Mesothelial cell of epicardium (in vitro differentiated cells): ENCODE measurements at places on chromosomes 7 and 10. TPM values are rescaled to one million over a fixed set of nuclear protein-coding genes. Genes with fewer than 3 reads are reported as not detected.

The CCNJ gene
- 24.9 to 26.4 TPM (median 25.1 TPM) in 3 replicates for total RNA-seq

The GBX1 gene
- 0.20 TPM in 1 of 3 replicates, not detected in the others for total RNA-seq

The CNPY1 gene
- not detected in 3 replicates for total RNA-seq

The AEBP1 gene
- total RNA-seq = 94.3 to 96.8 TPM (median 95.2 TPM) in 3 replicates

The TMEM270 gene
- not detected in 3 replicates for total RNA-seq

The METTL2B gene
- total RNA-seq = 33.9 to 40.6 TPM (median 39.9 TPM) in 3 replicates

The VWA2 gene
- total RNA-seq = 14.4 to 15.0 TPM (median 14.7 TPM) in 3 replicates

The CARD11 gene
- total RNA-seq = 8.3 to 9.8 TPM (median 9.3 TPM) in 3 replicates

- DNase-seq = no peak
- H3K4me1 ChIP-seq = no peaks in the 10 kb centered on the region
- H3K27ac ChIP-seq = no peak overlapping the region
- H3K36me3 ChIP-seq = peaks cover 11% of the 10 kb centered on the region
- H3K27me3 ChIP-seq = no peaks in the 10 kb centered on the region
These were observed 32.2 kb downstream of the CSGALNACT2 start for GRCh38 chr10:43170491-43170890.

DNA sequence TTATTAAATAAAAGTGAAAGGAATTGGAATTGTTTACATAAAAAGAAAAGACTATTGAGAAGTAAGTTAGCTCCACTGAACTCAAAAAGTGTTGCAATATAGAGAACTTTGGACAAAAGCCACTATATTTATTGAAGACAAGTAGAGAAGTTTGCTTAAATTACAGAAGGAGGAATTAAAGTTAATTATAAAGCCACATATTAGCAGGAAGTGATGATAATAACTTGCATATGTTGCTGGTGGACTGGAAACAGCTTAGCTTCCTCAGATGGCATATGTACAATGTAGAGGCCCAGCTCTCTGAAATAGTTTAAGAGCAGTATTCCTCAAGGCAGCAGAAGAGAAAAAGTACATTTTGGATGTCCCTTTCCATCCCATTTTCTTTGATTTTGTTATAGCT lies 400.7 kb downstream of the GATA3 start:
- H3K36me3 ChIP-seq = peaks cover 5% of the 10 kb centered on the region
- no peak overlapping the region for H3K27ac ChIP-seq
- no peak for DNase-seq
- H3K4me1 ChIP-seq = peaks cover 4% of the 10 kb centered on the region
- H3K4me3 ChIP-seq = no peak overlapping the region
- H3K27me3 ChIP-seq = no peaks in the 10 kb centered on the region

- H3K27ac ChIP-seq = peak overlapping the region; percentile 6
- DNase-seq = no peak
These were observed 132.3 kb upstream of the POT1 start for GRCh38 chr7:125061776-125062397.

GRCh38 chr10:86899132-86899531 lies 58.3 kb downstream of the MMRN2 start:
- H3K4me3 ChIP-seq = no peak overlapping the region
- H3K4me1 ChIP-seq = peaks cover 7% of the 10 kb centered on the region
- no peak for DNase-seq
- peaks cover 29% of the 10 kb centered on the region for H3K36me3 ChIP-seq

DNA sequence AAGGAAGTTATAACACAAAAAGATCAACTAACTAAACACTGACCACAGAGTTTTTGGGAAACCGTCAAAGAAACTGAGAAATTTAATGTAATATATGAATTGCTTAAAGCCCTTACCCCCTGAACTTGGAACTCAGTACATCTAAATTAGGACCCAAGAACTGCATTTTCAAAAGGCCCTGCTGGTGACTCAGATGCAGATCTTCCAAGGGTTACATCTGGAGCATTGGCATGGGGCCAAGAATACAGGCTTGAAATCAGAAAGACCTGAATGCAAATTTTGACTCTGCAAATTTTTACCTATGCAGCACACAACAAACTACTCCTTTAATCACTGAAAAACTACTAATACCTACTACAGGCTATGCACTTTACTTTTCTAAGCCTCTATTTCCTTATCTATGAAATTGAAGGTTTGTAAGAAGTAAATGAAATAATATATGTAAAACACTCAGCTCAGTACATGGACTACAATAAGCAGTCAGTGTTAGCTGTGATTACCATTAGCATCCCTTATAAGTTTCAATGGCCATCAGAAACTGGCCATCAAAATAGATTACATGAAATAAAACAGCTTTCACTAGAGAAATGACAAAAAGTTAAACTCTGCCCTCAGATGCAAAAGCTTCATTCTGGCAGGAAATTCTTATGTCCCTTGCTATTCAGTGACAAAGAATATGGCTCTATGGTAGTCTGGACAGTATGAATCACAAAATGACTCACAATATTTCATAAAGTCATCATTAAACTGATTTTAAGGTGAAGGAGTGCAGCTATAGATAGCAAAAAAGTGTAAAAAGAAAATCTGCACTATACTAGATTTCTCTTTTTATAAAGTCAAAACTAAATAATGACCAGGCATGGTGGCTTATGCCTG lies 43.6 kb downstream of the NSUN6 start:
- no peak overlapping the region for H3K4me3 ChIP-seq
- DNase-seq = no peak
- peaks cover 26% of the 10 kb centered on the region for H3K36me3 ChIP-seq

GRCh38 chr7:70775570-70776156 lies 356.3 kb upstream of the GALNT17 start:
- DNase-seq = no peak
- no peak overlapping the region for H3K4me3 ChIP-seq

GRCh38 chr10:130509881-130510689 lies 373.9 kb downstream of the GLRX3 start:
- H3K27ac ChIP-seq = no peak overlapping the region
- no peak overlapping the region for H3K4me3 ChIP-seq
- H3K4me1 ChIP-seq = no peaks in the 10 kb centered on the region
- DNase-seq = no peak
- H3K27me3 ChIP-seq = peaks cover 30% of the 10 kb centered on the region

DNA sequence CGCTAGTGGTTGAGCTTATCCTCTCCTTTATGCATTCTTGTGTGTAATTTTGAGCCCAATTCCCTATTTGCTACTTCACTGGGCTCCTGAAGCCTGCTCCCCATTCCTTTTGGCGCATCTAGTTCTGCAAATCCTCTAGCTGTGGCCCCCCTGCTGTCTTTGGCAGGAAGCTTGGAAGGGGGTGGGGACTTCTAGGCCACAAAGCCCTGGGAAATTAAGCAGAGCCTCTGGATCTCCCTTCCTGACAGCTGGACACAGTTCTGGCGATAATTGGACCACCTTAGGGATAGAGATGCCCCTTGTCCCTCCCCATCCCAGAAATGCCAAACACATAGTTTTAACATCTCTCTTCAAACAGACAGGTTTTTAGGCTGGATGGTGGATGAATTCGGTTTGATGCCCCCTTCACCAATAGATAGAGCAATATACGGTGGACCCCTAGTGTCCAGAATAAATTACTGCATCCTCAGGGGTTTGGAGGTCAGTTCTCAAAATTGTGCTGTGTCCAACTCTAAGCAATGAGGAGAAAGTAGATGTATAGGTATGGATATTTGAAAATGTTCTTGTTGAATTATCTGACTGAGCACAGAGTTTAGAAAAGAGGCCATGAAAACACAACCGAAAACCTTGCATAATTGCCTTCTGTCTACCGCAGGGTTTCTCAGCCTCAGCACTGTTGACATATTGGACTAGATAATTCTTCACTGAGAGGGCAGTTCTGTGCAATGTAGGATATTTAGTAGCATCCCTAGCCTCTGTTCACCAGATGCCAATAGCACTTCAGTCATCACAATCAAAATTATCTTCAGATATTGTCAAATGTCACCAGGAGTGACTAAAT lies 75.5 kb downstream of the PAPSS2 start:
- H3K4me3 ChIP-seq = peak overlapping the region; percentile 14
- no peaks in the 10 kb centered on the region for H3K36me3 ChIP-seq
- H3K27me3 ChIP-seq = no peaks in the 10 kb centered on the region
- H3K4me1 ChIP-seq = peaks cover 8% of the 10 kb centered on the region

GRCh38 chr10:76618641-76619040 lies 1019.0 kb downstream of the KCNMA1 start:
- H3K4me1 ChIP-seq = no peaks in the 10 kb centered on the region
- no peak overlapping the region for H3K27ac ChIP-seq
- no peak for DNase-seq
- no peaks in the 10 kb centered on the region for H3K27me3 ChIP-seq
- no peaks in the 10 kb centered on the region for H3K36me3 ChIP-seq
- H3K4me3 ChIP-seq = no peak overlapping the region

- no peaks in the 10 kb centered on the region for H3K36me3 ChIP-seq
- peaks cover 37% of the 10 kb centered on the region for H3K27me3 ChIP-seq
- no peak overlapping the region for H3K4me3 ChIP-seq
- no peak for DNase-seq
These were observed 227.4 kb downstream of the CELF2 start for GRCh38 chr10:11245095-11245479.

- no peaks in the 10 kb centered on the region for H3K36me3 ChIP-seq
- H3K4me1 ChIP-seq = no peaks in the 10 kb centered on the region
- DNase-seq = no peak
- H3K27ac ChIP-seq = no peak overlapping the region
- H3K27me3 ChIP-seq = peaks cover 30% of the 10 kb centered on the region
These were observed 191.8 kb downstream of the ADARB2 start for GRCh38 chr10:1545524-1545923.

GRCh38 chr7:133830081-133830480 lies 297.1 kb upstream of the LRGUK start:
- H3K36me3 ChIP-seq = peaks cover 26% of the 10 kb centered on the region
- H3K27ac ChIP-seq = no peak overlapping the region
- H3K27me3 ChIP-seq = no peaks in the 10 kb centered on the region
- no peak overlapping the region for H3K4me3 ChIP-seq

DNA sequence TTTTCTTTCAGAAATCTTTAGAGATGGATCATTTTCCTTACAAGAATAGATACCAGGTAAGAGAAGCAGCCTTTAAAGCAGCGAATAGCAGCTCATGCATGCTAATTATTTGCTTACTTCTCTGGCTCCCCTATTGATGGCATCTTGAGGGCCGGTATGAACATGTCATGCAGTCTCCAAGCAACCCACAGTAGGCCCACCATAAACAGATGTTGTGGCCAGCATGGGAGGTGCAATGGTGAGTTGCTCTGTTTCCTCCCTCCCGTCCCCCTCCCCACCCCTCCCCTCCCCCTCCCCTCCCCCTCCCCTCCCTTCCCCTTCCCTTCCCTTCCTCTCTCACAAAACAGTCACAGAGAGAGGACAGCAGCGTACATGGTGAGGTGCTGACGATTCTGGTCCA lies 9.7 kb upstream of the ZNF273 start:
- H3K27me3 ChIP-seq = peaks cover 54% of the 10 kb centered on the region
- no peak overlapping the region for H3K27ac ChIP-seq
- no peak overlapping the region for H3K4me3 ChIP-seq
- no peak for DNase-seq

DNA sequence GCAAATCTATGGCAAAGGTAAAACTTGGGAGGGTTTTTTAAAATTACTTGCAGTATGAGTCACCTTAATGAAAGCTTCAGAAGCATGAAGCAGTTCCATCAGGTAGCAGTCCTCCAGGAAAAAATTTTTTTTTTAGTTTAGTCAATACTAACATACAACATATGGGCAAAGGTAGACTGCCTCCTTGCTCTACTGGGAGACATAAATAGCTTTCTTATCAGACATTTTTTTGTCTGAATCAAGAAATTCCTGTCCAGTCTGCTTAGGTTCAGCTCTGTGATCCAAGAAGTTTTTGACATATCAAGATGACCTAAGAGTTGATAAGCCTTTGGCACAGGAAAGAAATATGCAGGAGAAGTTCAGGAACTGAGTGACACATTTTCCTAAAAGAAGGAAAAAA lies 171.5 kb upstream of the TCF7L2 start:
- peaks cover 74% of the 10 kb centered on the region for H3K4me1 ChIP-seq
- peak overlapping the region; percentile 93 for H3K27ac ChIP-seq
- H3K27me3 ChIP-seq = no peaks in the 10 kb centered on the region
- H3K36me3 ChIP-seq = no peaks in the 10 kb centered on the region
- no peak for DNase-seq

DNA sequence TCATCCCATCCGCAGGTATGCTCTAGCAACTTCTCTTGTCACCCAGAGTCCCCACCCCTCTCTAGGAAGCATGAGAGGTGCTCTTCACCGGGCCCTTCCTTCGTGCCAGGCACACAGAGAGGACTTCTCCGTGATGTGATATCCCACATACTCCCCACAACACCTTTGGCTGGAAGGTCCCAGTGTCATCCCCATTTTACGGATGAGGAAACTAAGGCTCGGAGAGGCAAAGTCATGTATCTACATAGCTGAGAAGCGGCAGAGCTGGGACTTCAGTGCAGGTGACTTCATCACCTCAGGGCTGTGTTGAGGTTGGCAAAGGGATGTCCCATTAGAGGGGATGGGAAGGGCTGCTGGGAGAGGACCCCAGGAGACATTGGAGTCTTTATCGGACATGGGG lies 15.4 kb downstream of the TMEM270 start:
- no peak for DNase-seq
- no peak overlapping the region for H3K27ac ChIP-seq
- no peak overlapping the region for H3K4me3 ChIP-seq
- H3K36me3 ChIP-seq = no peaks in the 10 kb centered on the region
- peaks cover 12% of the 10 kb centered on the region for H3K27me3 ChIP-seq
- H3K4me1 ChIP-seq = peaks cover 15% of the 10 kb centered on the region

GRCh38 chr7:25486656-25487055 lies 258.4 kb upstream of the NPVF start:
- peak overlapping the region; percentile 10 for H3K27ac ChIP-seq
- no peaks in the 10 kb centered on the region for H3K27me3 ChIP-seq
- H3K4me1 ChIP-seq = peaks cover 41% of the 10 kb centered on the region
- no peak overlapping the region for H3K4me3 ChIP-seq

- H3K4me1 ChIP-seq = no peaks in the 10 kb centered on the region
- H3K36me3 ChIP-seq = peaks cover 40% of the 10 kb centered on the region
- no peak overlapping the region for H3K4me3 ChIP-seq
- no peaks in the 10 kb centered on the region for H3K27me3 ChIP-seq
- H3K27ac ChIP-seq = no peak overlapping the region
These were observed 67.3 kb downstream of the GLCCI1 start for GRCh38 chr7:8035647-8036518.

GRCh38 chr7:141609576-141609975 lies 58.4 kb downstream of the AGK start:
- H3K36me3 ChIP-seq = peaks cover 30% of the 10 kb centered on the region
- H3K27ac ChIP-seq = no peak overlapping the region
- no peak overlapping the region for H3K4me3 ChIP-seq
- no peak for DNase-seq
- no peaks in the 10 kb centered on the region for H3K4me1 ChIP-seq

GRCh38 chr7:31490796-31491314 lies 23.0 kb upstream of the ITPRID1 start:
- H3K4me3 ChIP-seq = no peak overlapping the region
- H3K27ac ChIP-seq = no peak overlapping the region
- H3K4me1 ChIP-seq = no peaks in the 10 kb centered on the region
- H3K27me3 ChIP-seq = peaks cover 23% of the 10 kb centered on the region
- DNase-seq = no peak

DNA sequence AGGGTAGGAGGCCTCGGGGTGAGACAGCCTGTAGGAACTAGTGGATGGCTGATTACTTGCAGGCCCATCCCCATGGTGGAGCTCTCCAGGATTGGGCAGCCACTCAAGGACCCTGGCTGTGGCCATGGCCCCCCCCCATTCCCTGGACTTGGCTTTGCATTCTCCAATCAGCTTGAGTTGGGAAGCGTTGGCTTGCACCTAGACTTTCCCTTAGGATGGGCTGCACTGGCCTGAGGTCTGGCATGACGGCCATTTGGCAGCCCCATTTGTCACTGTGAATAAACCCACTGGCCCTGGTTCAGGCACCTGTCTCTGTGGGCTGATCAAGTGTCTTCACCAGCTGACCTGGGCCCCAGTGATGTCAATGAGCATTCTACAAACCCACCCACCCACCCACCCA lies 41.4 kb downstream of the RAMP3 start:
- H3K4me3 ChIP-seq = no peak overlapping the region
- DNase-seq = no peak
- H3K27me3 ChIP-seq = peaks cover 57% of the 10 kb centered on the region
- no peaks in the 10 kb centered on the region for H3K36me3 ChIP-seq

GRCh38 chr7:43481902-43482678 lies 100.8 kb upstream of the STK17A start:
- no peaks in the 10 kb centered on the region for H3K27me3 ChIP-seq
- DNase-seq = no peak
- H3K4me3 ChIP-seq = no peak overlapping the region
